CD4-positive, alpha-beta T cell (primary cell): ENCODE measurements at places on chromosomes 2 and 18. TPM values are rescaled to one million over a fixed set of nuclear protein-coding genes. Genes with fewer than 3 reads are reported as not detected.

The MSH2 gene
- total RNA-seq = 7.1 TPM

The CCDC141 gene
- 31.5 TPM for total RNA-seq

The DLX2 gene
- total RNA-seq = not detected

The ACADL gene
- not detected for total RNA-seq

The C1QL2 gene
- not detected for total RNA-seq

The PID1 gene
- total RNA-seq = 0.53 TPM

The SP5 gene
- total RNA-seq = not detected

The ANKRD62 gene
- total RNA-seq = not detected

The SANBR gene
- 1.3 TPM for total RNA-seq

The CRACDL gene
- 0.36 TPM for total RNA-seq

The OSR1 gene
- total RNA-seq = not detected

The ASXL3 gene
- total RNA-seq = not detected

The GPR55 gene
- total RNA-seq = 2.9 TPM

The CELF4 gene
- not detected for total RNA-seq

The CAVIN2 gene
- total RNA-seq = 0.16 TPM

The TBC1D8 gene
- 1.0 TPM for total RNA-seq

The DNAJC5G gene
- total RNA-seq = not detected

The ZFAND2B gene
- total RNA-seq = 67.4 TPM

The UBE2F gene
- 23.2 TPM for total RNA-seq

The ABCB11 gene
- not detected for total RNA-seq

The RBM43 gene
- total RNA-seq = 15.0 TPM

The CYP27C1 gene
- not detected for total RNA-seq

The INHA gene
- total RNA-seq = not detected

The PTPRN gene
- not detected for total RNA-seq

The ANKZF1 gene
- total RNA-seq = 128 TPM

The GEN1 gene
- 4.6 TPM for total RNA-seq

The CFAP221 gene
- total RNA-seq = not detected

The KCNG2 gene
- total RNA-seq = not detected

The ERFE gene
- total RNA-seq = not detected

The GALNT5 gene
- not detected for total RNA-seq

The AQP12B gene
- not detected for total RNA-seq

The MAP3K19 gene
- total RNA-seq = not detected

The PSMD14 gene
- total RNA-seq = 22.1 TPM
